ENCODE measurements at places on chromosomes 1 and 21. TPM values are rescaled to one million over a fixed set of nuclear protein-coding genes. Genes with fewer than 3 reads are reported as not detected.

The AMY1B gene
- not detected for total RNA-seq

- DNase-seq = no peak
Observed at GRCh38 chr1:43049481-43049880, 90.8 kb upstream of the SLC2A1 start.

The SELENBP1 gene
- total RNA-seq = not detected

GRCh38 chr1:55588309-55588708 is 373.1 kb upstream of the USP24 start:
- no peak for DNase-seq

The NAV1 gene
- 20.7 TPM for total RNA-seq

The SPATA1 gene
- 1.4 TPM for total RNA-seq

The ARHGEF2 gene
- total RNA-seq = 133 TPM

- DNase-seq = no peak
Observed at GRCh38 chr1:169100208-169100607, 6.3 kb upstream of the ATP1B1 start.

DNA sequence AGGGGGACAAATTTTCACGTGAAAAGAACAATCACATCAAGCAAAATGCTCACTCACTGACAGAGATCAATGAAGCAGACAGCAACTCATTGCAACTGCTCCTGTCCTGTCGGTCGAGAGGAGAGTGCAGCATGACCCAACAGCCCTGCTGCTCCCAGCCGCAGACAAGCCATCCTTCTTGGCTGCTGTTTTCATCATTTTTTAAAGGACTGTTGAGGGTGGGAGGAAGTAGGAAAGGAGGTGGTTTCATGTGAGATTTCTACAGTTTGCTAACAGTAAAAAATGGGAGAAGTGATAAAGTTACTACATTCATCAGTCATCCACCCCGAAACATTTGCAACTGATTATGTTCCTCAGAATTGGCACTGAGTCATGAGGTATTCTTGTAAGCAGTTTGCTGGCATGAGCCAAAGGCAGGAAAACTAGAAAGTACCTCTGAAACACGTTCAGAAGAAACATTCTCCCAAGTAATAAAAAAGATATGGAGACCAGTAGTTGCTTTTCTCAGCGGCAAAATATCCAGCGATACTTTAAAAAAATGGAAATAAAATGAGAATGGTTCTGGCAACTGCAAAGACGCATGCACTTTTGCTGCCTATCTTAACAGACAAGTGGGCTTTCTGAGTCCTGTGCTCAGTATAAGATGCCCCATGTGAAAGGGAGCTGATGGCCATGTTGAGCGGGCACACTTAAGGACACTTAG is 72.0 kb upstream of the CLDN14 start:
- no peak for DNase-seq

DNA sequence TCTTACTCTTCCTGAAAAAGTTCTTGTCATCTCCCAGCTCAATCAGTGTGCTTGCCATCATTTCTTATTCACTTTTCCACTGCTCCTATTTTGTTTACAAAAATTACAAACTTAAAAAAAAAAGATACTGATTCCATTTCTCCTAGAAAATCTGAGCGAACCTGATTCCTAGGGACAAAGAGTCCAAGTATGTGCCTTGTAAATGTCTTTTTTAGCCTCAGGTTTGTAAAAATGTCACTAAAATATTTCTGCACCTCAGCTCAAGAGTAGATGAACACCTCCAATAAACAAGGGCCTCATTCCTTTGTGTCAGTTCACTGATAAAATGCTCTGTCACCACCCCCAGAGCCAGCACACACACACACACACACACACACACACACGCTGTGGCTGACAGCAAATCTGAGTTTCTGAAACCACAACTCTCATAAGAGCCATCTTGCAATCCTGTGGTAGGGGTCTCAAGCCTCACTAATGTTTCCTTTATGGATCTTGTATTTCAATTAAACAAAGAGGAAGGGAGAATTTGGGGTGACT is 299.2 kb downstream of the PBX1 start:
- DNase-seq = no peak

DNA sequence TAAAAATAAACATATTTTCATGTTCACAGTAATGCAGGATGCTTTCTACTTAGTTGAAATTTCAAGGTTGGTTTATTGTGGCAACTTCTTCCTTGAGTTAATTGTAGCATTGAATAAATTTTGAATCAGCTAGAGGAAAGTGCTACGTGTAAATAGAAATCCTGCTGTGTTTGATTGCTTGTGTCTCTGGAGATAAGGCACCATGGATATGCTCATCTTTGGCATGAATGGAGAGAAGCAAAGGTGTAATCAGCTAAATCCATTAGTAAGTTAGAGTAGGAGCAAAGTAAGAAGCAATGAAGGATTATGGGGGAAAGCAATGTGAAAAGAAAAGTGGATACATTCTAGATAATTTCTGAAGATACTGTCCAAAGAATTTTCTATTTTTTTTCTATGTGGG is 331.1 kb downstream of the PTPRC start:
- DNase-seq = no peak

- DNase-seq = no peak
Observed at GRCh38 chr1:216580538-216581057, 142.6 kb downstream of the ESRRG start.

DNA sequence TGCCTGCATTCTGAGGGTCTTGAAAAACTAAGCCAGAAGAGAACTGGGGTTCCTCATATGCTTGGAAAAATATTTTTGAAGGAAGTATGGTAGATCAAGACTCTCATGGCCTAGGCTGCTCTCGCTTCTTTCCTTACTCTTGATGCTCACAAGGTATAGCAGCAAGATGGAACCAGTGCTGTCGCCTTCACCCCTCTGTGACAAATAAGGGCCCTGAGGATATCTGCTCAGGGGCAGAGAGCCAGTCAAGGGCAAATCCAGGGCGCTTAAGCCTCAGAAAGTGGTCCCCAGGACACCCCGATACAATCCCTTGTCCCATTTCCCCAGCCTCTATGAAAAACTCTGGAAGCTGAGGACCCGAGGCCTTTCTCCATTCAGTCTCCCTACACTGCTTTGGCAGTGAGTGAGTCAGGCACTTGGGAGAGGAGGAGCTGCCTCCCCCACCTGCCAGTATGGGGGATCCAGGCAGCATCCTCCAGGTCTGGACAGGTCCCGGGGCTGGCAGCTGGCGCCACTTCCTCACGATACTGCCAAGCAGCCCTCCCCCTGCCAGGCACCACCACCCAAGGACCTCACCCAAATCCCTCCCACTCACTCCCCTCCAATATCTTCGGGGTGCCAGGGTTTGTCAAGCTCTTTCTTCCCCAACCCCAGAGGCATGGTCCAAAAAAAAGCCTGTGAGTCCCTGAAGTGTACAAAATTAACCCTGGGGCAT is 1.3 kb downstream of the IGSF9 start:
- DNase-seq = no peak

DNA sequence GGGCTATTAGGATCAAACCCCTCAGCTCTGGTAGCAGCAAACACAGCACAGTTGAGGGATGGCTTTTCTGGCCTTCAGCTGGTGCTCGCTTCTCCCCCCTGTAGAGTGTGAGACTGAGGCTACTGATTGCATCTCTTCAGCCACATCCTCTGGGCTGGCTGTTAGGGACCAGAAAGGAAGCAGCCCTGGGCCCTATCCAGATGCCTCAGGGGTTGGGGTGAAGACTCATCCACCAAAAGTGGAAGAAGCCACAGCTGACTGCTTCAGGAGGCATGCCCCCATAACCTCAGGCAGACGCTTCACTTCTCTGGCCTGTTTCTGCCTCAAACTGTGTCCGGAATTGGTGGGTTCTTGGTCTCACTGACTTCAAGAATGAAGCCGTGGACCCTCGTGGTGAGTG is 6.2 kb upstream of the TMEM200B start:
- no peak for DNase-seq

The TRIM67 gene
- total RNA-seq = 0.06 TPM

The GGPS1 gene
- 30.8 TPM for total RNA-seq

The CTSE gene
- not detected for total RNA-seq

The MATN1 gene
- total RNA-seq = not detected

The SLC5A9 gene
- not detected for total RNA-seq

The ATP6V1G3 gene
- total RNA-seq = not detected

DNA sequence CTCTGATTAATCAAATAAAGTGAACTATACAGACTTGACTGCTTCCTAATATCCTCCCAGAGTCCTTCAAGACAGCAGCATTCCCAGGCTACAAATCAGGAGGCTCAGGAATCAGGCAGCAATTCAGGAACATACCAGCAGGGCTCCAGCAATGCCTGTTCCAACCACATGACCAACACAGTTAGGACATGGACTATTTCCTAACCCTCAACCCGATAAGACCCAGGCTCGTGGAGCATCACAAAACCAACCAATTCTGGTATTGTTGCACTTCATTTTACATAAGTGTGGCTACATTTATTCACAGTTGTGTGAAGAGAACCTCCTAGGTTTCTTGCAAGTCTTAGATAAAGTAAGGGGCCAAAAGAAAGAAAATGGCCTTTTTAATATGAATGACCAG is 546.2 kb upstream of the ADGRL2 start:
- no peak for DNase-seq

DNA sequence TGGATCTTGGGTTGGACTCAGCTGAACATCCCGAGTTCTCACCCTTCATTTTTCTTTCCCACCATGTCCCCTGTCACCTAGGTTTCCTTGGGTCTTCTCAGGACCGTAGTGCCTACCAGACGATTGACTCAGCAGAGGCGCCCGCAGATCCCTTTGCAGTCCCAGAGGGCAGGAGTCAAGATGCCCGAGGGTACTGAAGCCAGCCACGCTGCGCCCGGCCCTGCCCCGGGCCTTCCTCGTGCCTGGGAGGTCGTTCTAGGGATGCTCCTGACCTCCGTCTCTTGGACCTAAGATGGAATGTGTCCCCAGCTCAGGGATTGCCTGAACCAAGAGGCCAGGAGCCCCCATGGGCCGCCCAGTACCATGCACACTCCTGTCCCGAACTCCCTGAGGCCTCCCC is 12.0 kb upstream of the C1orf167 start:
- DNase-seq = no peak

The PM20D1 gene
- not detected for total RNA-seq

The ELAPOR1 gene
- 0.35 TPM for total RNA-seq

DNA sequence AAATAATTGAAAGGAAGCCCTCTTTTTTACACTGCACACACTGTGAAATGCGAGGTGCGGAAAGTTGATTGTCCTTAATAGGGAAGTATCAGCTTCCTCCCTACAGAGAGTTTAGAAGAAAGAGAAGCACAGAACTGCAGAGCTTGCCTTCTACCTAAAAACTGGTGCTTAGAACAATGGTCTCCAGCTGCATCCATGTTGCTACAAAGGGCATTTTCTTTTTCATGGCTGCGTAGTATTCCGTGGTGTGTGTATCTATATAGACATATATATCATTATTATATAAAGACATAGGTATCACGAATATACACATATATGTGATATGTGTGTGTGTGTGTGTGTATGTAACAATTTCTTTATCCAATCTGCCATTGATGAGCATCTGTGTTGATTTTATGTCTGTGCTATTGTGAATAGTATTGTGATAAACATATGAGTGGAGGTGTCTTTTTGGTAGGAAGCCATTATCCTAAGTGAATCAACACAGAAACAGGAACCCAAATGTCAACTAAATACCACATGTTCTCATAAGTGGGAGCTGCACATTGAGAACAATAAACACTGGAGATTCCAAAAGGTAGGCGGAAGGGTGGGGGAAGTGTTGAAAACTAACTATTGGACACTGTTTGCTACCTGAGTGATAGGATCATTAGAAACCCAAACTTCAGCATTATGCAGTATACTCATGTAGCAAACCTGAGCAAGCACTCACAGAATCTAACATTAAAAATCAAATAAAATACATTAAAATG is 290.0 kb upstream of the RUNX1 start:
- no peak for DNase-seq

The FMO1 gene
- 0.98 TPM for total RNA-seq

The CELA3A gene
- total RNA-seq = not detected
